T-helper 2 cell (primary cell): ENCODE measurements at places on chromosomes 2 and 18.

- DNase-seq, result no peak
These were observed 434.7 kb downstream of the NRXN1 start for GRCh38 chr2:50597206-50597605.

- DNase-seq, result no peak
These were observed 165.7 kb downstream of the RTP5 start for GRCh38 chr2:242034996-242035814.

GRCh38 chr18:46636040-46636630 lies 20.9 kb downstream of the LOXHD1 start:
- no peak for DNase-seq

GRCh38 chr2:238167761-238168160 lies 9.0 kb downstream of the ERFE start:
- no peak for DNase-seq

GRCh38 chr2:172357442-172357841 lies 69.9 kb upstream of the ITGA6 start:
- no peak for DNase-seq

DNA sequence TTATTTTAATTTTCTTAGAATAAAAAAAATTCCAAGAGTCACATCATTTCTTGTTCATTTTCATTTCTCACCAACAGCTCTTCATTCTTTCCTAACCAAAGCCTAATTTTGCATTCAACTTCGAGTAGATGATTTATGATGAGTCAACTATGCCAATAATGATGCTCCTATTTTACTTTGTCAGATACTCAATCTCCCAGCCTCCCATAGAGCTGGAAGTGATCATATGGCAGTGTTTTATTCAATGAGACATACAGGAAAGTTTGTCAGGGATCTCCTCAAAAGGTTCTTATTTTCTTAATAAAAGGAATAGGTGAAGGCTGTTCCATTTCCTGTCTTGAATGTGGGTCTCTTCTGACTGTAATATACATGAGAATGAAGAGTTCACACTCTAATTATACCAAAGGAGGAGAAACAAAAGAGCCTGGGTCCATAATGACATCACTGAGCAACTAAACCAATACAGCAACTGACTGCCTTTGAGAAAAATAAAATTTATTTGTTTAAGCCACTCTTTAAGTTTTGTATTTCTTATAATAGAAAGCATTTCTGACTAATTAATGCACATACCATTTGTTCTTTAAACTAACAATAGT lies 231.2 kb upstream of the CYP26B1 start:
- DNase-seq, result no peak

DNA sequence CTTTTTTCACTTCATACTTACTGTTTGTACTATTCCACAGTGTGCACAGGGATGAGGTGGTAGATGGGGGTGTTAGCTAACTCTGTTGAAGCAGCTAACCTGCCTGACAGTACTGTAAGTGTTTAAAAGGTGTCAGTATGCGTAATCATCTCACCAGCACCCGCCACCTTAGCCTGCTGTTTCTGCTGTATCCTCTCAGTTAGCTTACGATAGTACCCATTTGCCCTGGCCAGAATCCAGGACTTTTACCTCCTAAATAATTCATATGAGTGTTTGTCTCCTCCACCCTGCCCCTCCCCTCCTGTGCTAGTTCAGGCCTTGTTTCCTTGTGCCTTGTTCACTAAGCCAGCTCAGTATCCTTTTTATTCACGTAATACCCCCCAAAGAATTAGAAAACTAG lies 34.2 kb downstream of the TRAPPC12 start:
- DNase-seq, result no peak

GRCh38 chr18:79335833-79336360 lies 59.8 kb upstream of the NFATC1 start:
- DNase-seq, result no peak

DNA sequence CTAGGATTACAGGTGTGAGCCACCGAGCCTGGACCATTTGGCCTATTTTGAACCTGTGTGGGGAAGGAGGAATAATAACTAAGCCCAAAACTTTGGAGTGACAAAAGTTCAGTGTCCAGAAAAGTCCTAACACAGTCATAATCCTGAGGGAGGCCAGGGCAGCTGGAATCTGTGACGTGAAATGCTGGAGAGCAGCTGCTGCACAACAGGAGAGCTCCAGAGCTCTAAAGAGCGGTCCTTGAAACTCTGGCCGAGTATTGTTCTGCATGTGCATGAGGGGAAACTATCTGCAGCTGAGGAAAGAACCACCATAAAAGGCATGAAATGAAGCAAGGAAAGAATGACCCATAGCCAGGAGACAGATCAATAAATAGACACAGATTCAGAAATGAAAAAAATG lies 27.8 kb downstream of the HADHA start:
- no peak for DNase-seq

DNA sequence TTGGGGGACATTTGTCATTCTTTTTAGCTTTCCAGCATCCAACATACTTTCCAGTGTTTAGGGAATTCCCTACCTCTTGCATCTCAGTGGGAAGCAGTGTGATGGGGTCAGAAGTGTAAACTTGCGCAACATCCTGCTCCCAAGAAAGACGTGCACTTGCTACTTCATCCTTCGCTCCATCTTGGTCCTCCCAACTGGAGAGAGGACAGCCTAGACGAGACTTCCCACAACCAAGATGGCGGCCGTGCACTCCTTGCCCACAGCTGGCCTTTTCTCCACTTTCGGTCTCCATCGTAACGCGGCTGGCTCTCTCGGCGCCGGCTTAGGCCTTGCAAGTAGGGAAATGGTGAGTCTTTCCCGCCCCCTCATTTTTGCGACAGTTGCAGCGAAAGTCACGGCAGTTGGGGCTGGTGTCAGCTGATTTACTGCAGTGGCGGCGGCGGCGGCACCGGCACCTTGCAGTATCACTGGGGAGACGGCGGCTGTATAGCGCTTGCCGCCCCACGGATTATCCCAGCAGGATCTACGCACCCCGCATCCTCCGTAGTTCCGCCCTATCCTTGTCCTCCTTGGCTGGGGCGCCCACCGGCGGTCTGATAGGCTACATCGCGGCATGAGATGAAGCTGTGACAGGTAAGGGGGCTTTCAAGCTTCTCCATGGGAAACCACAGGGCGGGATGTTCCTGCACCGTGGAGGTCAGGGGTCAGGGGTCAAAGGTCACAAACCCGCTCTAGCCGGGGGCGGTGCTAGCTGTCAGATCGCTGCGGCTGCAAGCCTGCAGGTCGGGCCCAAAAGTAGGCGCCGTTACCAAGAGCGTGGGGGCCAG lies at the start of gene WDR7:
Gene WDR7 (plus strand): TSS at position 416 of the 827 bp plus-strand sequence. CDS start 21,157 bp downstream, outside the sequence.
- DNase-seq, result peak; percentile 99

DNA sequence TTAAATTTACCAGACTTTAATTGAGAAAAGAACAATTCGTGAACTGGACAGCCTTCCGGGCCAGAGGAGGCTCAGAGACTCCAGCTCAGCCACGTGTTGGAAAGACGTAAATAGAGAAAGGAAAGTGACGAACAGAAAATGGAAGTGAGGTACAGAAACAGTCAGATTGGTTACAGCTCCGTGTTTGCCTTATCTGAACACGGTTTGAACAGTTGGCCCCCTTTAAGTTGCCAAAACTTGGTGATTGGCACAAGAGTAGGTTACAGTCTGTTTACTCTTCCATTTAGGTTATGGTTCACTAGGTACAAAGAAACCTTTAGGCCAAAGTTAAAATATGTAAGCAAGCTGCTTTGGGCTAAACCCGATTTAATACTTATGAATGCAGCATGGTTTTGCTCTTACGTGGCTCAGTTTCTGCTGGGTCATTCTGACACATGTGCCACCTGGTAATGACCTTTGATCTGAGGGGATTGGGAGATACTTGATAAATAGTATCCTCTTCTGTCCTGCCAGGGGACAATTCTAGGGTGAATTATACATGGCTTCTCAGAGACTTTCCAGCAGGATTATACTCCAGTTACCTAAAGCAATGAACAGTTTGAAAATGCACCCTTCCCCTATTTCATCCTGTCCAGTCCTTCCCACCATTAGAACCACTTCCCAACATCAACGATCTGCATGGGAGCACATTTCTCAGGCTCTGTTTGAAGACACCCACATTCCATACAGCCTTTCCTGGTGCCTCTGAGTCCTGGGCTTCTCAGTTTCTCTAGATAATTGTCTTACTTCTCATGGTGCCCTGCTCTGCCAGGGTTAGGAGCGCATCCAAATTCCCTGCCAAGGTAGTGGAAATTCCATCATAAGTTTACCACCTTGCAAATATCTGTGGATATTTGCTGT lies 65.1 kb upstream of the TGIF1 start:
- no peak for DNase-seq

DNA sequence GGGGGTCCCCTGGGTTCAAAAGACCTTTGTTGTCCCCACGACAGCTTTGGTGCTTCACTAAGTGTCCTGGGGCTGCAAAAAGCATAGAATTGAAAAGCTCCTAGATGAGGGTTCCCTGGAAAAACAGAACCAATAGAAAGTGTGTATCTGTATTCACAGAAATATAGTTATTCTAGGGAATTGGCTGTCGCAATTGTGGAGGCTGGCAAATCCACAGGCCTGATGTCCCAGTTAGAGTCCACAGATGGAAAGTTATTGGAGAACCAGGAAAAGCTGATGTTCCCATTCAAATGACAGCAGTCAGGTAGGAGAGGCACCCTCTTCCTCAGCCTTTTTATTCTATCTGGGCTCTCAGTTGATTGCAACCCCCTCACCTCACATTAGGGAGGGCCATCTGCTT lies 65.5 kb downstream of the LONRF2 start:
- DNase-seq, result no peak

DNA sequence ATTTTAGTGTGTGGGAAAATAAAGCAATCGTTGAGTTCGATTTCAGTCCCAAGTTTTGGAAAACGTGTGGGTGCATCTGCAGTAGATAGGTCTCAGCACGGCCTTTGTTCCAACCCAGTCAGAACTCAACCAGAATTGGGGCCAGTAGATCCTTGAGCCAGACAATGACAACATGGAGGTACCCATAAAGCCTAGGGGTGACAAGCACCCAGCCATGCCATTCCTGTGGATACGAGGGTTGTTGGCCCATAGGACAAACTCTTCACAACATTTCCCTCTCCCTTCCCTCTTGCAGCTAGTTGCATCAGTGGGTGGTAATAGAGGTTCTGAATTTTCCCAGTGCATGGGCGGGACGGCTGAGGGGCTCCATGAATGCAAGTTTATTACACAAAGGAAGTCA lies 60.1 kb downstream of the ST3GAL5 start:
- no peak for DNase-seq

DNA sequence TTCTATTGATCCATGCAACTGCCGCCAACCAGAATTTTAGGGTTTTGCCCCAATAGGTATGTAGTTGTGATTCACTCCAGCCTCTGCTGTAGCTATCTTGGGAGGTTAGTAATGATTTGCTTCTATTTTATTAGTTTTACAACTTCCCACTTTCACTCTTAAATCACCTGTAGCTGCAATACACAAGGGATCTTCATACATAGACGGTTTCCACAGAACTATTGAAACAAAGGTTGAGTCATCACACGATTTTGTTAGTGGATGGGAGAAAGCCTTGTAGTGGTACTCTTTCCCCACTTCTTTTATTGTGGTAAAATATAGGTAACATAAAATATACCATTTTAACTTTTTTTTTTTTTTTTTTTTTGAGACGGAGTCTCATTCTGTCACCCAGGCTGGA lies 104.2 kb upstream of the SPRED2 start:
- DNase-seq, result no peak

DNA sequence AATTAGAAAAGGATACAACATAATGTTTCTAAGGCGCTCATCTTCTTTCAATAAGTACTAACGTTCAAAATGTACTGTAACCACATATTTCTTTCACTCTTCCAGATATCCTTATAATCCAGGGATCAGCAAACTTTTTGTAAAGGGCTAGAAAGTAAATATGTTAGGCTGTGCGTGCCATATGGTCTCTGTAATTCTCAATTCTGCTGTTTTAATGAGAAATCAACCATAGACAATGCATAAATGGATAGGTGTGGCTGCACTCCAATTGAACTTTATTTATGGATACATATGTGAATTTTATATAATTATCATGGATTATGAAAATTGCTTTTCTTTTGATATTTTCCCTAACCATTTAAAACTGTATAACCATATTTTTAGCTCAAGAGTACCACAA lies 459.4 kb downstream of the EPHA4 start:
- DNase-seq, result no peak

DNA sequence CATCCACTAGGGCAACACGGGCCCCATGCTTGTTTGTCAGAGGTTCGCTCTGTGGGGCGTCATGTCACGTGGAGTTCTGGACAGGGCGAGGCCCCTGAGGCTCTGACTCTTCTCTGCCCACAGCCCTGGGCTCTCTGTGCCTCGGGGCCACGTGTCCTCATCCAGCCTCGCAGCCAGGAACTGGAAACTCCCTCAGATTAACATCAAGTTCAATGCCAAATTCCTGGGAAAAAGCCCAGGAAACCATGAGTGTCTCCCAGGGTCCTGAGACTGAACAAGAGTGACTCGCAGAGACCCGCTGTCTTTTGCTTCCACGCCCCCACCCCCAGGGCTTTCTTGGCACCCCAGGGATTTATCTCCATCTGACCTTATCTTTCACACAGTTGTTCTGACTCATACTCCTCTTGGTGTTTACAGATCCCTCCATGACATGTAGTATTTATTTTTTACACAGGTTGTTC lies 174.0 kb upstream of the PIEZO2 start:
- DNase-seq, result no peak

- no peak for DNase-seq
These were observed 109.6 kb upstream of the SPOPL start for GRCh38 chr2:138391946-138392345.
